ENCODE measurements at places on chromosomes 11 and 22. TPM values are rescaled to one million over a fixed set of nuclear protein-coding genes. Genes with fewer than 3 reads are reported as not detected.
A peak's percentile ranks its signal among the peaks of the same experiment; 100 is the strongest.

DNA sequence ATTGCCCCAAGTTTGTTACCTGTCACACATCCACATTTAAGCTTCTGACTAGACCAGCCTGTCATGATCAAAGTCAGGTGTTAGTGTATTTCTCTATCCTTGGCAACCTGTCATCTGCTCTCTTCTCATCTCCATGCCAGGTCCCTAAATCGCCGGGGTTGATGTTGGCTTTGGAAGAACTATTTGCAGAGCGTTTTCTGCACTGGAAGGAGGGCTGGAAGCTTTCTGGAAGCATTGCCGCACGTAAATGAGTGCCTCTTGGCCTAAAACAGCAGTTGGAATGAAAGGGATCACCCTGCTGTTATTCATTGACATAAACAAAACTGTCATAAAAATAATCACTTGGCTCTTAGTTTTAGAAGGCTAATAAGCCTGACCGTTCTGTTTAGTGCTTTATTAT lies 1.4 kb downstream of the TTC12 start:
- no peak overlapping the region for H3K27ac ChIP-seq
- DNase-seq = no peak
- no peaks in the 10 kb centered on the region for H3K27me3 ChIP-seq
- H3K4me3 ChIP-seq = peak overlapping the region; percentile 82
- H3K4me1 ChIP-seq = peaks cover 25% of the 10 kb centered on the region

DNA sequence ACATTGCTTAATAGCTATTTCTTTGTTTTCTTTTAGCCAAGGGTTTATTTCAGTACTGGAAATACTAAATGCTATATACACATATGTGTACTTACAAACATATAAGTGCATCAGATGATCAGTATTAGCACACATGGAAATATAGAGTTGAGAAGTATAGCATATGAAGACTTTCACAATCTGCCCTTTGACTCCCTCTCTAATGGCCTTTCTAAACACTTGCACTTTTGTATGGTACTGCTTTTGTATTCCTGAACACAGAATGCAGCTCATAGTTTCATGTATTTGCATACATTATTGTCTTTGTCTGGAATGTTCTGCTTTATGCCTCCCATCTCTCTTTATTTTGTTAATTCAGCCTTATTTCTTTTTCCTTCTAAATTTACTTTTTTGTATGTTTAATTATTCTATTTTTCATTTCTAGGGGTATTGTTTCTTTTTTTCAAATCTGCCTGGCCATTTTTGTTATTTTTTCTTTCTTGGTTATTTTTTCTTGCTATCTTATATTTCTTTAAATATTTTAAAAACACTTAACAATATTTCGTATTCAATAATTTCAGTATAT lies 28.8 kb downstream of the ACER3 start:
- peaks cover 4% of the 10 kb centered on the region for H3K36me3 ChIP-seq
- no peaks in the 10 kb centered on the region for H3K27me3 ChIP-seq
- H3K27ac ChIP-seq = no peak overlapping the region
- no peak overlapping the region for H3K4me3 ChIP-seq
- DNase-seq = no peak

RCOR2 gene
- 0.58 TPM for total RNA-seq

DNA sequence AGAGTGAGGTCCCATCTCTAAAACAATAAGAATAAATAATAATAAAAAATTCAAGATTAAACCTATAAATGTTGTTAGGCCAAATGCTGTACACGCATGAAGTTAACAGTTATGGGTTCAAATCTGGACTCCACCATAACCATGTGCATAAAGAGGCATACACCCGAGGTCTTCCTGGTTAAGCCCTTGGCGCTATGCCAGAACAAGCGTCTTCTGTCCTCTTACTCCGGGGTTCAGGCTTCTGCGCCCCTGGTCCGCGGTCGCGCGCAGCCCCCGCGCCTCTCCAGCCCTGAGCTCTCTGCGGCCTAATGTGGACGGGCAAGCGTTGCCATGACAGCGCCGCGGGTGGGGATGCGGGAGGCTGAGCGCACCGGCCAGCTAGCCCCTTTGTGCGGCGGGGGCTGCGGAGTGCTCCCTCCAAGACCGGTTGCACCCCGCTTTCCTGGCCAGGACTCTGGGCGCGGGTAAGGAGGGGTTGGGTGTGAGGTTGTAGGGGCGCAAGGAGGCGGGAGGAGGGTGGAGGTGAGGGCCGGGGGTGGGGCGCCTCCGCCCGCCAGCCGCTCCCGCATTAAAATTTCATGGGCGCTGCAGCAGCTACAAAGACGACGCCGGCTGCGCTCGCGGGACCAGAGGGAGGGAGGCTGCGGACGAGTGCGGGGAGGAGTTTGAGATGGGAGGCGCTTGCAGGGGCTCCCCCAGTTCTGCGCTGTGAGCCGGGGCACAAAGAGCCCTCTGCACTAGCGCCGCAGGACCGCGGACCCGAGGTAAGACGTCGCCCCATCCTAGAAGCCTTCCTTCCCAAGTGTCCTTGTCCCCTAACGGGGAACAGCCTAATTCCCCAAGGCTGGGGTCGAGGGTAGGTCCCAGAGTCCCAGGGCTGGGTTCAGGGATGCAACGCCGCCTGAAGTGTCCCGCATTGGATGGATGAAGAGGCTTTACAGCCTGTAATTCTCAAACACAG lies at the start of gene MIAT:
TSS of gene MIAT (plus strand) at position 698 of the 961 bp plus-strand sequence.
- H3K4me1 ChIP-seq = peaks cover 24% of the 10 kb centered on the region
- H3K27ac ChIP-seq = peak within 1 kb of the TSS; percentile 85
- H3K27me3 ChIP-seq = peaks cover 5% of the 10 kb centered on the region
- H3K36me3 ChIP-seq = peaks cover 1% of the 10 kb centered on the region
- peak; percentile 76 for DNase-seq

- no peak overlapping the region for H3K27ac ChIP-seq
- no peaks in the 10 kb centered on the region for H3K36me3 ChIP-seq
- no peak overlapping the region for H3K4me3 ChIP-seq
- DNase-seq = peak; percentile 71
Measured at GRCh38 chr11:119363851-119364590, 17.5 kb downstream of the USP2 start.

All from activated naive CD8-positive, alpha-beta T cell treated with anti-CD3 and anti-CD28 coated beads for 36 hours (primary cell).